Nucleus accumbens (tissue), 56 donors: ENCODE measurements at places on chromosomes 7 and 10.

- no peak for DNase-seq
Measured at GRCh38 chr7:128309976-128310375, 33.7 kb downstream of the RBM28 start.

DNA sequence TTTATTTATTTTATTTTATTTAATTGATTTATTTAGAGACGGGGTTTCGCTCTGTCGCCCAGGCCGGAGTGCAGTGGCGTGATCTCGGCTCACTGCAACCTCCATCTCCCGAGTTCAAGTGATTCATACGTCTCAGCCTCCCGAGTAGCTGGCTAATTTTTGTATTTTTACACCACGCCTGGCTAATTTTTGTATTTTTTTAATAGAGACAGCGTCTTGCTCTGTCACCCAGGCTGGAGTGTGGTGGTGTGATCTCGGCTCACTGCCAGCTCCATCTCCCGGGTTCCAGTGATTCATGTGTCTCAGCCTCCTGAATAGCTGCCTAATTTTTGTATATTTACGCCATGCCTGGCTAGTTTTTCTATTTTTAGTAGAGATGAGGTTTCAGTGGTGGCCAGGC lies 34.2 kb downstream of the AP5Z1 start:
- DNase-seq, result no peak

DNA sequence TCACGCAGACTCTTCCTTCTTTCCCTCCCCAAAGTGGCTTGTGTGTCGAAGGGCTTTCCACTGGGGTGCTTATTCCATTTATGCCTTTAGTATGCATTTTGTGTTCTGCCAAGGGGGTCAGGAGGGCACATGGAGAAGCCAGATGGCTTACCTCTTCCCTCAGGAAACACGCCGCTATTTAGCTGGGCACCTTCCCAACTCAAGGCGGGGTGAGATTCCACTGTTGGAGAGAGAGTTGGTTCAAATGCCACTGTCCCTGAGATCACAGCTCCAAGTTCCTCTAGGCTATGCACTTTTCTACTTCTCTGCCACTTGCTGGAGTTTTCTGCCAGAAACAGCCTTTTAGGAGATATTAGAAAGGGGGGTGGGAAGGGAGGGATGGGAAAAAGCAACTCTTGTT lies 1091.8 kb downstream of the LRMDA start:
- DNase-seq, result no peak

GRCh38 chr7:291373-292092 lies 1.6 kb downstream of the FOXL3 start:
- DNase-seq, result no peak

DNA sequence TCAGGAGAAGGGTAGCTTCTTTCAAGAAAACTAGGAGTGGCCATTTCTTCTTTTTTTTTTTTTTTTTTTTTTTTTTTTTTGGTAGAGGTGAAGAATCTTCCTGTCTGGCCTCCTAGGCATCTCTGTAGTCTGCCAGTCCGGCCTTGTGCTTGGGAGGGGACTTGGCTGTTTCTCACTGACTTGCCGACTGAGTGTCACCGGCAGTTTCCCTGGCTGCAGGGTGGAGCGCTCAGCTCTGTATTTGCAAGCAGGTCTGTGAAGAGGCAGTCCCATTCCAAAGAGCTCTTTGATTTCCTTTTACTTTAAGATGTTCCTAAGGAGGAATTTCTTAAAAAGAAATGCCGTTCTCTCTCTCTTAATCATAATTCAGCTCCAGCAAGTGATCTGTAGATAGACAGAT lies 212.6 kb downstream of the ADRA2A start:
- DNase-seq, result no peak

GRCh38 chr10:8331387-8331786 lies 276.9 kb downstream of the GATA3 start:
- DNase-seq, result no peak

GRCh38 chr7:101984133-101984879 lies 166.9 kb downstream of the CUX1 start:
- DNase-seq, result no peak

GRCh38 chr10:94052281-94052680 lies 58.5 kb downstream of the PLCE1 start:
- DNase-seq, result no peak

DNA sequence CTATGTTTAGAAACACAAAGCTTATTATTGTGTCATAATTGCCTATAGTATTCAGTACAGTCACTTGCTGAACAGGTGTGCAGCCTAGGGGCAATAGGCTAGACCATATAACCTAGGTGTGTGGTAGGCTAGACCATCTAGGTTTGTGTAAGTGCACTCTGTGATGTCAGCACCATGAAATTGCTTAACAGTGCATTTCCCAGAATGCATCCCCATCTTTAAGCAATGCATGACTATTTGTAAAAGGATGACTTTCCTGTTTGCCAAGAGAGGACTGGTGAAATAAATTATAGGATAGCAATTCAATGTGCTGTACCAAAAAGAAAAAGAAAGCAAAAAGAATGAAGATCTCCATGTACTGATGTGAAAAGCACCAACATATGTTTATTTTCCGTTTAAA lies 288.7 kb upstream of the AUTS2 start:
- DNase-seq, result no peak

DNA sequence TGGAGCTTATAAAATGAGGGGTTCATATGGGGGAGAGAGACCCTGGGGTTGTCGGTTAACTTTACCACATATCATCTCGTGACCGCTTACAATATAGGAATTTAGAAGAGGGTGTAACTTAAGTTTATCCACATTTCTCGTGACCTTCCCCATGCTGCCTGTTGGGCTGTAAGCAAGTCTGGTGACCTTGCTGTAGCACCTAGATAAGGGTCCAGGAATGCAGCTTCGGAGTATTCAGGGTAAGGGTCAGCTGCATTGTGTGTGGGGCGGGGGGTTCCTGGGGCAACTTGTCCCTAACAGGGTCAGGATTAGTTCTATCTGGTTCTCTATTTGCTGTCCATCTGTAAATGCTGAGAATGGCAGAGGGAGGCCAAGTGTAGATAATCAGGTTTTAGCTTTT lies 1.3 kb upstream of the CHST3 start:
- no peak for DNase-seq

GRCh38 chr7:29596593-29597178 lies 33.1 kb downstream of the PRR15 start:
- DNase-seq, result no peak

- DNase-seq, result no peak
Measured at GRCh38 chr7:43642897-43643630, 60.2 kb downstream of the STK17A start.

- no peak for DNase-seq
Measured at GRCh38 chr7:135519871-135520270, 10.0 kb upstream of the CNOT4 start.

GRCh38 chr7:99834382-99834781 lies 6.6 kb downstream of the CYP3A43 start:
- no peak for DNase-seq

DNA sequence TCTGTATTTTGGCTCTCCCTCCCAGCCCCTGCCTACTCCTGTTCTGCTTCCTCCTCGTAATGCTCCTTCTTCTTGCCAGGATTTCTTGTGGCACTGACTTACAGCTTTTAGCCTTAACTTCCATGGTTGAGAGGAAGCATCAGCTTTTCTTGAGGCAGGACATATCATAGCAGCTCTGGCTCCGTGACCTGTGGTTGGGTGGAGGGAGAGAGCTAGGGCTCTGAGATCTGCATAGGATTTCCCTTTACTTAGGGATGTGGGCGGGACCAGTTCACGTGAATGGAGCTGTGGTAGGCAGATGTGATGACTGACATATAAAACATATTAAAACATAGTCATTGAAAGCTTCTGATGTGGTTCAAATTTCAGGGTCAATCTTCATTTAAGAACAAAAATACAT lies 10.6 kb upstream of the RAB11FIP2 start:
- no peak for DNase-seq

GRCh38 chr7:132705146-132705545 lies 128.9 kb upstream of the PLXNA4 start:
- no peak for DNase-seq

GRCh38 chr7:63012633-63013183 lies 985.9 kb upstream of the ZNF722 start:
- DNase-seq, result no peak
